ENCODE measurements at places on chromosomes 11 and 22. TPM values are rescaled to one million over a fixed set of nuclear protein-coding genes. Genes with fewer than 3 reads are reported as not detected.

DNA sequence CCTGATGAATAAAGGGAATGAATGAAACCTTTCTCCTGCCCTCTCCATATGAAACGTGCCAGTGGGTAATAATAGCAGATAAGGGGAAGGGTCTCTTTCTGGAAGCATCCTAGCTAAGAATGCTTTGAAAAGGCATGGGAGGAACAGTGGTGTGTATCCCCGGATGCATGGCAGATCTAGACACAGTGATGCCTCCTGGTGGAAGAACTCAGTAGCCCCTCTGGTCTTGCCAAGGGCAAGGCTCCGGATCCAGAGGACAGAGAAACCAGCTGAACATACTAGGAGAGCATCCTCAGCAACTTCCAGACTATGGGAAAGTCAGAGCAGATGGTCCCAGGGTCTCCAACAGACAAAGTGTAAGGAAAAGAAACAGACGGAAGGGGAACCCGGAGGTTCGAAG lies 6.4 kb downstream of the BAIAP2L2 start:
- DNase-seq: no peak

DNA sequence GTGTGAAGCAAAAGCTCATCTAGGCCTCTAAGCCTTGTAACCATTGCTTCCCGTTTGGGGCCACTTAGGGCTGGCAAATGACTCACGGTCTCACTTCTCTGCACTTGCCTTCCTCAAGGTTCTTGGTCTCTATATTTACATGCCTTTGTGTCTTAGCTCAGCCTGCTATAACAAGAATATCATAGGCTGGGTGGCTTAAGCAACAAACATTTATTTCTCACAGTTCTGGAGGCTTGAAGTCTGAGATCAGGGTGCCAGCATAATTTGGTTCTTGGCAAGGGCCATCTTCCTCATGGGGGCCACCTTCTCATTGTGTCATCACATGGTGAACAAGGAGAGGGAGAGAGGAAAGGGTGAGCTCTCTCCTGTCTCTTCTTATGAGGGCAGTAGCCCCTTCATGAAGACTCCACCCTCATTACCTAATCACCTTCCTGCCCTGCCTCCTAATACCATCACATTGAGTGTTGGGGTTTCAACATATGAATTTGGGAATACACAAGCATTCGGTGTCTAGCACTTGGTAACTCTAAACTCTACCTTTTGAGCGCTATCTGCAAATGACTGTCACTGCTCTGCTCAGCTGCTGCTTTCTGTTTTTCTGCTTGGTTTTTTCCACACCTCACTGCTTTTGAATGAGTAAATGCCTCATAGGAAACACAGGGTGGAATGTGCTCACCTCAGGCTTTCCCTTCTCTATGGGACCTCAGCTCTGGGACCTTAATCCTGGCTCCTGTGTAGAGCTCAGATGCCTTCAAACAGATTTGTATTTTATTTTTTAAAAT lies 16.2 kb upstream of the ME3 start:
- no peak for DNase-seq

The SCGB1C1 gene
- not detected for total RNA-seq

The TPST2 gene
- total RNA-seq: 71.9 TPM

The MS4A15 gene
- not detected for total RNA-seq

DNA sequence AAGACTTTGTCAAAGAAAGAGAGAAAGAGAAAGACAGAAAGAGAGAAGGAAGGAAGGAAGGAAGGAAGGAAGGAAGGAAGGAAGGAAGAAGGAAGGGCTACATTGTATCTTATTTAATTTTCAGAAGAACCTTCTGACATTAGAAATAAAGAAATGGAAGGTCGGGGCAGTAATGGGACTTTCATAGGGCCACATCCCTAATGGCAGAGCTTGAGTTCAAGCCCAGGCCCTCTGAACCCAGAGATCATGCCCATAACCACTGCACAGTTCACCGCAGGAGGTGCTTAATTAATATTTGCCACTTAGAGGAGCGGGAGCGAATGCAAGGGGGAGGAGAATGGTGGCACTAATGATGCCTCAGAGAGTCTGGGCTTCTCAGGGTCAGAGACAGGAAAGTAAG lies 233.3 kb downstream of the MN1 start:
- no peak for DNase-seq

DNA sequence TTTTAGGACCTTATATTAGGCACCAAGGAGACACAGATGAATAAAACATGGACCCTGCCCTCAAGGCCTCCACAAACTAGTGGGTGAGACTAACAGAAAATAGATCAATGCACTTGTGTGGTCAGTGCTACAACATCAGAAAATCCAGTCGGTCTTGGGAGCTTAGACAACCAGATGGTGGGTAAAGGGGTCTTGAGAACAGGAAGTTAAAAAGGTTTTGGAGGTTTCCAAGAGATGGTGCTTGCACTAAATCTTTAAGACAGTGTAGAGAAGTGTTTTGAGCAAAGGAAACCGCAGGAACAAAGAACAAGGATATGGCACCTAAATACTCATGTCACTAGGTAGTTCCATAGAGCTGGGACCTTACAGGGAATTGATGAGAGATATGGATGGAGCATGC lies 56.2 kb downstream of the GALNT18 start:
- no peak for DNase-seq

GRCh38 chr22:48950151-48950915 lies 877.3 kb downstream of the BRD1 start:
- peak; percentile 29 for DNase-seq

The GRAP2 gene
- total RNA-seq: 0.55 TPM

DNA sequence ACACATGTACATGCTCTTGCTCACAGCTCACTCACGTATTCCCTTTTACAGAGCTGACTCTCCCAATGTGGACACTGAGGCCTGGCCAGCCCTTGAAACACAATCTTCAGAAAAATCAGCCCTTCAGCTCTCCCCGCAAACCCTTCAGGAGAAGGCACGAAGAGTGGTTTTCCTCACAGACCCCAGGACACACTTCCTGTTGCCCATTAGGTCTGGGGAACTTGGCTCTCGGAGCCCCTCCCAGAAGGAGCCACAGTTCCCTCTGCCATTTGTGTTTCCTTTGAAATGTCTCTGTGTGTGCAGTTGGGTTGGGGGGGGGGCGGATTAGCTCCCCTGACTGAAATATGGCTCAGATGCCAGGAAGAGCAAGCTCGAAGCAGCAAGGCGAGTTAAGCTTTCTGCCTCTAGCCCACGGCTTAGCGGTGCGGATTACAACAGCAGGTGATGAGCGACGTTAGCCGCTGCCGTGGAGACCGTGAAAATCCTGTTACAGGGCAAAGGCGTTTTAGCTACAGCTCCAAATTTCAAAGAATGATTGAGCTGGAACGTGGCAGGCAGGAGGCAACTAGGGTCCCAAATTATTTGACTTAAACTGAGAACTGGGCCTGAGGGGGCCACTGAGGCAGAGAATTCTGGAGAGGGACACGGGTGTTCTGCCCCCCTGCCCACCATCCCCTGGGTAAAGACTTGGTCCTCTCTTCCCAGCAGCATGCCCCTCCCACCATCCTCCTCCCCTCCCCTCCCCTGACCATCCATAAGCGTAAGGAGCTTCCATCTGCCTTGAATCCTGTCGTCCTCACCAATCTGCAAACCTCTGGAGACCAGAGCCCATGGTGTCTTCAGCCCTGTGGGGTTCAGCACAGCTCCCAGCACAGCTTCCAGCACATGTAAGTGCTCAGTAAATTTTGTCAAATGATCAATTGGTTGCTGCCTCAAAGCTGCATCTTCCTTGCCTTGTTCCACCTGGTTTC lies 598.6 kb downstream of the BUD13 start:
- DNase-seq: no peak

DNA sequence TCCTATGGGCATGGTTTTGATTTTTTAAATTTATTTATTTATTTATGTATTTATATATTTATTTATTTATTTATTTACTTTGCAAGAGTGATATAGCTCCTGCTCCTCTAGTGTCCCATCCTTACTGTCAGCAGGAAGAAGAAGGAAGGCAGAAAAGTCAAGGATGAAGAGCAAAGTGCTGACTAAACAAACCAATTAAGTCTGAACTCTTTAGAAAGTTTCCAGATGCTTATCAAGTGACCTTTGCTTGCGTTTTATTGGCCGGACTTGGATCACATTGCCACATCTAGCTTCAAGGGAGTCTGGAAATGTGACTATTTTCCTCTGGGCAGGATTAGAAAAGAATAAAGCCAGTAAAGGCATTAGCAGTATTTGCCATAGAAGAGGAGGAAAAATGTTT lies 8.7 kb upstream of the OR4B1 start:
- DNase-seq: no peak

The APLNR gene
- total RNA-seq: 2.4 TPM

The MISFA gene
- total RNA-seq: 1.2 TPM

DNA sequence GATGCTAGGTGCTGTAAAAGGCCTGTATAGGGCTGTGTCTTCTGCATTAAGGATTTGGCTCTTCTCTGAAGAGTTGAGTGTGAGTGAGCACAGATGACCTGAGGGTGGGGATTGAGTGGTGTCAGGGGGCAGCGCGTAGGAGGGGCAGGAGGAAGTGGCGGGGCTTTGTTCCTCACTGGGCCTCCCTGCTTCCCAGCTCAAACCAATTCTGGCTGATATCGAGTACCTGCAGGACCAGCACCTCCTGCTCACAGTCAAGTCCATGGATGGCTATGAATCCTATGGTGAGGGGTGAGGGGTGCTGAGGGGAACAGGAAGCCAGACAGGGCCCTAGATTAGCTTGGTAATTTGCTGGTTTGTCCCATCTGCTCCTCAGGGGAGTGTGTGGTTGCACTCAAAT lies 9.1 kb downstream of the PHOX2A start:
- DNase-seq: peak; percentile 27

The LRRC56 gene
- total RNA-seq: 0.93 TPM

DNA sequence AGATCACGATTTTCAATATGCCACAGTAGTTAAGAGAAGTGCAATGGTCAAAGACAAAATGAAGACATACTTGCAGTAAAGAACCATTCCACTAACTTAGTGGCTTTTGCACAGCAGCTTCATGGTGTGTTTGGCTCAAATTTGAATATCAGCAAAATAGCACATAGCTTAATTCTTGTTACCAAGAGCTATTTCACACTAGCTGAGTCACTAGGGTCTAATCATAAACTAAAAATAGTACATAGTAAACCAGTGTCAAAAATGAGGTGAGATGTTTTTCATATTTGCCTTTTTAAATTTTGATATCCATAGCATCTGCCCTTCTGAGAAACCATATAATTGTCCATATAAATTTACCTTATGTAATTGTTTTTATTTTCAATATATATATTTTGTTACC lies 325.0 kb upstream of the LUZP2 start:
- DNase-seq: no peak

The CYTH4 gene
- 5.2 TPM for total RNA-seq

The ANGPTL5 gene
- total RNA-seq: not detected

DNA sequence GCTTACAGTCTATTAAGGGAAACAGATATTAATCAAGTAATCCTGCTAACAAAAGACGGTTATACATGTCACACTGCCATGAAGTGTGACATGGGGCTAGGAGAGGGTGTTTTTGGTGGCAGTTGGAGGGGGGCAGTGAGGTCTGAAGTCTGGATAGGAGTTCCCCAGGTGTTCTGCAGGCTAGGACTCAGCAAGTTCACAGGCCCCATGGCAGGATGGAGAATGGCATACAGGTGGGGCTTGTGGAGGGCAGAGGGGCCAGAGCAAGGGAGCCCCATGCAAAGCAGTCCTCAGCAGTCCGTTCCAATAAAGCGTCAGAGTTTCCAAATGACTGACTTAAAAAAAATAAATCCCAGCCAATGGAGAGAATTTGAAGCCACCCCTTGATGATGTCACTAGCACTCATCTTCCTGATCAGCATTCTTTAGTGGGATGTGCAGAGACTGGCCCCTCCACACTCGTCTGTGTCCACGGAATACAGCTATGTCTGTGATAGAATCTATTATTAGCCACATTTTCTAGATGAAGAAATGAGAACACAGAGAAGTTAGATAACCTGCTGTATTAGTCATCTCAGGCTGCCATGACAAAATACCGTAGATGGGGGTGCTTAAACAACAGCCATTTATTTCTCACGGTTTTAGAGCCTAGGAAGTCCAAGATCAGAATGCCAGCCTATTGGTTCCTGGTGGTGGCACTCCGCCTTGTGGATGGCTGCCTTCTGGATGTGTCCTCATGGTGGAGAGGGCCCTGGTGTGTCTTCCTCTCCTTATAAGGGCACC lies 32.6 kb downstream of the PRDM11 start:
- no peak for DNase-seq

The SLC5A4 gene
- total RNA-seq: not detected

DNA sequence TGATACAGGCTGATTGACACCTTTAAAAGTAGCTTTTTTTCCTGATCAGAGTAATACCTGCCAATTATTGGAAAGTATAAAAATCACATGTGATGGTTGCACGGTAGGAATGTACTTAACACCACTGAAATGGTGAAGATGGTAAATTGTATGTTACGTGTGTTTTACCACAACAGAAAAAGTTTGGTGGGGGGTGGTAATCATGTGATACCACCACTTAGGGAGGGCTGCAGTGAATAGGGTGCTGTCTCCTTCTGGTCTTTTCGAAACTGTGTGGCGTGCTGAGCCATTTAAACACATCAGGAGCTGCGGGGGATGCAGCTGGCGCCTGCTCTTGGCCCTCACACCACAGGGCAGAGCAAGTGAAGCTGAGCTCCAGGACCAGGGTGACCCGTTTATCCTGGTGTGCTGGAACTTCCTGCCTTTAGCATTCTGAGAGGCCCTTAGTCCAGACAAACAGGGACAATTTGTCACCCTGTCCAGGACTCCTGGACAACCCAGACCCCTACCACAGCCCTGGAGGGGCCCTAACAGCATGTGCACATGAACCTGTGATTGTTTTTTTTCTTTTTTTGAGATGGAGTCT lies 2.6 kb downstream of the SYNGR1 start:
- no peak for DNase-seq

GRCh38 chr22:49155770-49156580 lies 671.7 kb downstream of the BRD1 start:
- DNase-seq: no peak

DNA sequence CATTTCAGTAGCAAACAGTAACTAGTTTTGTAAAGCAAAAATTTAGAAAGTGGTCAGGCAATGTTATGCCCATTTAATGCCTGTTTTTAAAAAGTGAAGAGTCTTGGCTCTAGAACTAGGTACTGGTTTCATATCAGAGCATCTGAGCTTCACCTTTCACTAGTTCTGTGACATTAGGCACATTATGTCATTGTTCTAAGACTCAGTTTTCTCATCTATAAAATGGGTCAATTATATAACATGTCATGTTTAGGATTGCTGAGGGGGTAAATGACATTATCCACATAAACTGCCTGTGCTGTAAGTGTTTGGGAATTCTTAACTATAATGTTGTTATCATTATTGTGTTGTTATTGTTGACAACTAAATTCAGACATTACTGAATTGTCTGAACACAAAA lies 235.6 kb upstream of the ZC3H12C start:
- no peak for DNase-seq

Measured in left lobe of liver (tissue), 2 donors.